Large intestine (tissue), 12 donors: ENCODE measurements at places on chromosomes 4 and X. TPM values are rescaled to one million over a fixed set of nuclear protein-coding genes. Genes with fewer than 3 reads are reported as not detected.
A peak's percentile ranks its signal among the peaks of the same experiment; 100 is the strongest.

DNA sequence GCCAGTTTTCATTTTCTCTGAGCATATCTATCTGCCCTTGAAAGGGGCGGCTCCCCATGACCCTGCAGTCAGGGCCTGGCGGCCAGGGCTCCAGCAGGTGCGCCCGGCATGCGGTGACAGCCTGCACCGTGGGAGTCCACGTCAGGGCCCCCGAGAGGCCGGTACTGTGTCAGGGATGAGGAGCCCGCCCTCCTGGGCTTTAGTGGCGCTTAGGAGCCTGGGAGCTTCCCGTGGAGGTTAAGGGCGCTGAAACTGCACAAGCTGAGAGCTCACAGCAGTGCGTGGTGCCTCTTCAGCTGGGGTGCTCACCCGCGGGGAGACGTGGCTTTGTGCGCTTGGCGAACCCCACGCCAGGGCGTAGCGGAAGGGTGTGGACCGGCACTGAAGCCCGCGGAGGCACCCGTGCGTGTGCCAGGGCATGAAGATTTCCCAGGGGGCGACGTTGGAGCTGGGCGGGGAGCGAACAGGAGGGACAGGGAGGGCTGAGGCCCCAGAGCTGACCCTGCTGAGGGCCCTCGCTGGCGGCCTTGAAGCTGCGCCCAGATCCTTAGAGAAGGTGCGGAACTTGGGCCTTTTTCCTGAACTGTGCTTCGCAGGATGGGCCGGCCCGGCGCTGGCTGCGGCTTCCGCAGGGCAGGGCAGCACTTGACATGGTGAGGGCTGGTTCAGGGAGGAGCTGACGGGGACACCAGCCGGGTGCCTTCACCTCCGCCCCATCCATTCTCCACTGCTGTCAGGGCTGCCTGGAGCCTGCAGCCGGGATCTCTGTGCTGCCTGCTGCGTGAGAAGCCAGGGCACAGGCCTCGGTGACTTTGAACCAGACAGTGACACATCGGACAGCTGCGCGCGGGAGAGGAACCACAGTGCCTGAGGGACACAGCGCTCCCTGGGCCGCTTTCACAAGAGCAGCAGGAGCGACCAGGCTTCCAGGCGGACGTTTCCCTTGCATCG lies 32.9 kb downstream of the HTT-AS start:
- peak; percentile 75 for DNase-seq

- peak; percentile 90 for DNase-seq
Observed at GRCh38 chrX:49184294-49185281, 1.6 kb downstream of the PRICKLE3 start.

PROM1 gene
- polyA plus RNA-seq = 22.5 TPM

CPLX1 gene
- polyA plus RNA-seq = 2.8 TPM

GPRASP2 gene
- polyA plus RNA-seq = 19.3 TPM

- no peak for DNase-seq
Observed at GRCh38 chr4:38523054-38523453, 140.9 kb upstream of the KLF3 start.

GRCh38 chr4:100312615-100313350 lies 122.5 kb upstream of the DDIT4L start:
- DNase-seq = no peak

GDPD2 gene
- 19.9 TPM for polyA plus RNA-seq

GLUD2 gene
- 2.0 TPM for polyA plus RNA-seq

GRCh38 chr4:110108422-110108821 lies 90.0 kb downstream of the ELOVL6 start:
- no peak for DNase-seq

GRCh38 chrX:103250977-103251376 lies 4.0 kb downstream of the TCEAL8 start:
- no peak for DNase-seq

- peak; percentile 70 for DNase-seq
Observed at GRCh38 chr4:108762559-108763225, at the start of gene ETNPPL. Gene ETNPPL (minus strand): TSS chr4:108763053. CDS start chr4:108762898, 155 bp downstream.

DNA sequence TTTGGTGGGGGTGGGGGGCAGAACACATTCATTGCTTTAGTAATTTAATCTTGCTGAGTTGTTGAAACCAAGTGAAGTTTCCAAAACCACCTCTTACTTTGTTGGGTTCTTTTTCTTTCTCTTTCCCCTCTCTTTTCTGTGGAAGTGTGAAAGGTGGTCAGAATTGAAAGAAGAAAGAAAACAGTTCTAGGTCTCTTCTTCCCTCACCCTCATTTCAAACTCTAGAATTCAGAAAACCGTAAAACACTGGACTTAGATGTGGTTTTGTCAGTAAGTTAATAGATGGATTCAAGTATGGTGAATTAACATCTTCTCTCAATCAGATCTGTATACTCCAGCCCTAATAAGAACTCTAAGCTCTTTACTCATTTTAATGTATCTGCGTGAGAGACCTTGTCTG lies 23.7 kb downstream of the PLP1 start:
- no peak for DNase-seq

SLC26A1 gene
- polyA plus RNA-seq = 10.1 TPM

- DNase-seq = no peak
Observed at GRCh38 chrX:15664487-15665444, at the start of gene CLTRN. Gene CLTRN (minus strand): TSS chrX:15664805. CDS start chrX:15664775, 30 bp downstream.

GRCh38 chr4:190020790-190021717 lies 6.0 kb downstream of the FRG2 start:
- peak; percentile 21 for DNase-seq

DNA sequence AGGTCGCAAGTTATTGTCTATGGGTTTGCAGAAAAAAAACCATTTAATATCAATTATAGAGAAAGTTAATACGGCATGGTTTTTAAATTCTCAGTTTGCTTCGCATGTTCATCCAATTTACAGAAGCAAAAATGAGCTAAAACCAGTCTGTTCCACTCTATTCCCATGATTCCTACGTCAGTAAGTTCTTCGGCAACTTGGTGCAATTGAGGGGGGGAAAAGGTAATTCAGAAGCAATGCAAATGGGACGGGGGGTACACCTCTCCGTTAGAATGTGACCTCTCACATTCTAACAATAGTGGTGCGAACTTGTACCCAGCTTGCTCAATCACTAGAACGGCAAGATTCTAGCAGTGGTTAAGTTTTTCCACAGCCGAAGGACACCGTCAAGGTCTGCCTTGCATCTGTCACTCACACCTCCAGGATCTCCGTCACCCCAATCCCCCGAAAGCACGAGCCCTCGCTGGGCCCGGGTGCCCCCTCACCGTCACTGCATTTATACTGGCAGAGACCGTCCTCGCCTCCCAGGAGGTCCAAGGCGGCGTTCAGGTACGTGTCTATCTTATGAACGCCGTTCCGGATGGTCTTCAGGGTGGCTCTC lies 653 bp downstream of the PLA2G12A start:
- DNase-seq = peak; percentile 79
